ENCODE measurements at places on chromosomes 2 and 18.

DNA sequence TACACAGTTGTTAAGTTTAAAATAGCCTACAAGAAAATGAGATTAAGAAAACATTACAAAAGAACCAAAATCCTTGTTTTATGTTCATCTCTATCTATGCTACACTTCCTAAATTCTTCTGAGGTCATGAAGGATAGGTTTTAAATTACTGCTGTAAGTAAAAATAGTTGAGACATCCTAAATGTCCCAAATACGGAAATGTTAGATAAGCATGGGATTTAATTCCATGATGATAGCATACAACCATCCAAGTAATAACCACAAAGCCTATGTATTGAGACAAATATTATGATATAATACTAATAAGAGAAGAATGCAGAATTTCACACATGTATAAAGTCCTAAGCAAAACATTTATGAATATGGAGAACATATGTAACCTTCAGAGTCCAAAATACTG, 34.1 kb downstream of the PIEZO2 start:
- no peak for DNase-seq

DNA sequence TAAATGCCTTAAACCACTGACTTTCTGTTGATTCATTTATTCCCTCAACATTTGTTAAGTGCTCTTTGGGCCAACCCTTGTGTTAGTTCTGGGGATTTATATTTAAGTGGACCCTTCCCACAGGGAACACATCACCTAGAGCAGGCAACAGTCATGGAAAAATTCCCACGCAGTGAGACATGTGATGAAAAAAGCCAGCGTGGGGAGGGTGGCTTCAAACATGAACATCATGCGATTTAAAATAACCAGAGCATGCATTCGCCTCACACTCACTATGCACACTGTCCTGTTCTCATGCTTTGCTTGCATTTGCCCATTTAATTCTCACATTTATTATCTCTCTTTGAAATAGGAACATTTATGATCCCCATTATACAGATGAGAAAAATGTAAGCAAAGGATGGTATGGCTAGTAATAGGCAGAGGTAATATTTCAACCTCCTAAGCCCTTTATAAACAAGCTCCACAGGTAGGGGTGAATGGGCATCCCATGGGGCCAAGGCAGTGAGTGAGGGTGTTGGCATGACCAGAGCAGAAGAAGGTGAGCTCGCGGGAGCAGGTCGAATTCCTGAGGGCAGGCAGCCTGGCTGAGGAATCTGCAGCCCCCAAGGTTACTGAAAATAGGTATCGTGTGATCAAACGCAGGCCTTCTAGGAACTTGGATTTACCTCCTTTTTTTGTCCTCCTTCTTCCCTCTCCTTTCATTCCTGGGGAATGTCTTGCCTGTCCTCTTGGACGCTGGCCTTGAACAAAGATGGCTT, 297.8 kb downstream of the MYCN start:
- no peak for DNase-seq

GRCh38 chr2:138335036-138335435, 166.5 kb upstream of the SPOPL start:
- no peak for DNase-seq

DNA sequence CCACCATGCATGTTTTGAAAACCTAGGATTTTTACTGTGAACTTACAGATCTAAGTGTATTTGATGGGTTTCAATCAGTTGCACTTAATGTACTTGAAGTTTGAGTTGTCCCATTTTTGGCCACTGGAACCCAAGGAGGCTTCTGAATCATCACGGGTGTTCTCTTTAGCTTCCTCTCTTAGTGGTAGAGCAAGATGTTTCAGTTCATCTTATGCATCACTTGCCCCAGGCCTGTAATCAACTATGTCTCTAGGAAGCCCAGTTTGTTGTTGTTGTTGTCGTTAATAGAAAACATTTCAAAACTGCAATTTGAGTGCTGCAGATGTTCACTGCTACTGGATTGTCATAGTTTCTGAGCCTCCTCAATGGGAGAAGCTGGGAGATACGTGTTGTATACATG, 97.0 kb downstream of the FHOD3 start:
- no peak for DNase-seq

- no peak for DNase-seq
Measured at GRCh38 chr18:58505181-58505580, 123.7 kb downstream of the ALPK2 start.

GRCh38 chr18:2002604-2003003, 568.7 kb downstream of the METTL4 start:
- DNase-seq = no peak

DNA sequence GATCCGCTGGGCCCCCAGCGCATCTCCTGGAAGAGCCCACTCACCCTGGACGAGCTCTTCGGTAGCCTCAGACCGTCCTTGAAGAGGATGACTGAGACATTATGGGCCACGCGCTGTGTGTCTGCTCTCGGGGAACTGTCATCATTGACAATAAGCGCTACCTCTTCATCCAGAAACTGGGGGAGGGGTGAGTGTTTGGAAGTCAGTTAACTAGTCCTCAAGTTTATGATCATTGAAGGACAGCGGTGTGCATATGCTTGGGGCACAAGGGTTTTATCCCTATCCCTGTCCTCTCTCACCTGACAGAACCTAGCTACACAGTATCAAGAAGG, 586 bp downstream of the STK16 start:
- no peak for DNase-seq

- DNase-seq = no peak
Measured at GRCh38 chr2:12637754-12638153, 79.0 kb upstream of the TRIB2 start.

DNA sequence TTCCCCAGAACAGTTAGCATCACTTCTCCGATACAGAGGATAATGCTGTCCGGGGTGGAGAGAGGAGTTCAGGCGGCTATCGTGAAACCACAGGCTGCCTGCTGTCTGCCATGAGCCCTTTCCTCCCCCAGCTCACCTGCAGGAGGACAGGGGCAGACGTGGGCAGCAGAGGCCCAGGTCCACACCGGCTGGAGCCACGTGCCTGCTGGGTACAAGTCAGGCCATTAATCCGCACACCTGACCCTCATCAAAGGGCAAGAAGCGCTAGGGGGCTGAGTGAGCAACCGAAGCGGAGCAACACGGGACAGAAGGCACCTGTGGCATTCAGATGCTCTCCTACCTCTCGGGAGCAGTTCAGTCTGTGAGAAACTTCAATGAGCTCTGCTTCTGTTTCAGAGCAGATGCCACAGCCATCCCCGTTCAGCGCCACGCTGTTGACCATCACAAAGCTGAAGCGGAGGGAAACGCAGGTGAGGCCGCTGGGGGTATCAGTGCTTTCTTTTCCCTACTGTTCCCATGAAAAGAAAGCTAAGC, 21.5 kb downstream of the MPPE1 start:
- DNase-seq = no peak

DNA sequence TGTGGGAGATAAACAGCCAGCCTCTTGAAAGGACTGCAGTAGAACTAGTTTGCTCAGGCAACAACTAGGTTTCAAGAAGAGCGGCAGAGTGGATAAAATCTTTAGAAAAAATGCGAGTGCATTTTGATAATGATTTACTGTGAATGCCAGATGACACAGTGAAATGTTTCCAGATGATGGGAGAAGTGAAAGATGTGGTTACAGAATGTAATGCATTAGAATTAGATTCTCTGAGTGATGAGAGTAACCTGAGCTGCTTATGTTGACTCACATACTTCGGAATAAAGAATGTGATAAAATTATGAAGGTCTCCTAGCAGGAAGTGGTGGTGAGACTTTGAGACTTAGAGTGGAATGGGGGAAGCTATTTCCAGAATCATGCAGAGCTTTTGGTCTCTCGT, 184.3 kb downstream of the GULP1 start:
- DNase-seq = no peak

DNA sequence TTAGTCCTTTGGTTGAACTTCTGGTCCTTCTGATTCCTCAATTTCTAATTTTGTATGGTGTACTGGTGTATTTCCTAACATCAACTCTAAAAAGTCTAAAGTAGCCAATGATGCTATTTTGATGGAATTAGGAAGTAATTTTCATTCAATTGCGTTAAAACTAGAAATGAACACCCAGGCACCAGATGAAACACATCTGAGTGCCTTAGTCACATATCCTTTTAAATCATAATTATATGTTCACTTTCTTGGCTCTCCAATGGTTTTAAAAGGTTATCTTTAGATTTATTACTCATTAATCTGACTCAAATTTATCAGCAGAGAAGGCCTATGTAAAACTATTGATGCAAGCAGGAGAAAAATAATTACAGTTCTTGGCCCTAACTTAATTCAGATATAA, 119.7 kb downstream of the GAREM1 start:
- DNase-seq = no peak

- no peak for DNase-seq
Measured at GRCh38 chr2:162524192-162524591, 180.3 kb downstream of the GCA start.

GRCh38 chr18:27921904-27922751, 254.8 kb downstream of the CDH2 start:
- no peak for DNase-seq
